ENCODE measurements at places on chromosomes 7 and 10.

- DNase-seq, result no peak
These were observed 46.8 kb downstream of the BAIAP2L1 start for GRCh38 chr7:98354052-98354451.

GRCh38 chr7:65955718-65956117 lies 26.3 kb downstream of the GUSB start:
- no peak for DNase-seq

GRCh38 chr7:38881947-38882684 lies 26.9 kb downstream of the VPS41 start:
- DNase-seq, result no peak

DNA sequence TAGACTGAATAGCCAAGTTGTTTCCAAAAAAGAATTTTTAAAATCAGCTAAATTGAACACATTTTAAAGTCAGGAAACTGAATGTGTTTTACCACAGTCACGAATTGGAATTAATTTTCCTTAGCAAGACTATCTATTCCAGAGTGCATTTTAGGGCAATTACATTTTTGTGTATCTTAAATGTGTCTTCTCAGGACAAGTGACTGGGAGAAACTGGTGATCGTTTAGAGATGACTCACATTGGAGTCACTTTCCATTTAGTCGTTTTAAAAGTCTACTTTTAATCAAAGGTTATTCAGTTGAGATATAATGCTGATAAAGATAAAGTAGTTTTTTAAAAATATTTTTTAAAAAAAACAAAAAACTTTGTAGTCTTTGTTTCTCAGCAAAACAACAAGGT lies 191.7 kb upstream of the SLC26A5 start:
- DNase-seq, result no peak

DNA sequence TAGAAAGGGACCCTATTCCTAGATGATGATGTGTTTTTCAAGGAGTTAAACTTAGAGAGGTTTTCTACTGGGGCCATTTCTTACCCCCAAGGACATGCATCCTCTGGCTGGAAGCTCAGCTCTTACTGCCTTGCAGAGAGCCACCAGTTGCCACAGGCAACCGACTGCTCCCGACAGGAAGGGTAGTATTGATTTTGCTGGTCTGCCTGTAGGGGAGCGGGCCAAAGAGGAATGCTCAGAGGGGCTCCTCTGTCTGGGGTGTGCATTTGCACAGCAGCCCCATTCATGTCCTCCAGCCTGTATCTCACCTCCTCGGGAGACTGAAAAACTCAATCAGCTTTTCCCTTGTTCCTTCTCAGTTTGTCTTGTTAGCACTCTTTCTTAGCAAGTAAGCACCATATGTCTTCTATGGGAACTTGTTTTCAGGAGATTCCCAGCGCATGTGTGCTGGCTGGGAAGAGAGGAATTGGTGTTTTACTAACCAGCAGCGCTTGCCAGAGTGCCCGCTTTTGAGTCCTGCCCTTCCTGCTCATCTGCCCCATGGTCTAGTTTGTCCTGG lies 739.0 kb upstream of the GALNT17 start:
- no peak for DNase-seq

- peak; percentile 37 for DNase-seq
These were observed 1.3 kb downstream of the ABCB1 start for GRCh38 chr7:87599336-87599735.

GRCh38 chr10:123614888-123615287 lies 51.3 kb upstream of the GPR26 start:
- DNase-seq, result peak; percentile 36

DNA sequence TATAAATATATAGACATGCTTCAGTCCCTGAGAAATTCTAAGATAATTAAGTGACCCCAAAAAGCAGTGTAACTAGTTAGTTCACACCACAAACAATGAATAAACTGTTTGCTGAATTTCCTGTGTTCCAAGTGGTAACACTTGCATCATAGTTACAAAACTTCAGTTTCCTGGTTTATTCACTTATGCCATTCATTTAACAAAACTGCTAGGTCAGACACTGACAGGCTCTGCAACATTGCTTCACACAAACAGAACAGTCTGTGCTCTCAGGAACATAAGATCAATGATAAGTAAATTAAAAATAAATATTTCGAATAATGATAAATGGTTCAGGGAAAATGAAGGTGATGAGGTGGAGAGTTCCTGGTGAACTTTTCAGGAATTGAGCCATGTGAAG lies 133.3 kb upstream of the NAMPT start:
- no peak for DNase-seq

DNA sequence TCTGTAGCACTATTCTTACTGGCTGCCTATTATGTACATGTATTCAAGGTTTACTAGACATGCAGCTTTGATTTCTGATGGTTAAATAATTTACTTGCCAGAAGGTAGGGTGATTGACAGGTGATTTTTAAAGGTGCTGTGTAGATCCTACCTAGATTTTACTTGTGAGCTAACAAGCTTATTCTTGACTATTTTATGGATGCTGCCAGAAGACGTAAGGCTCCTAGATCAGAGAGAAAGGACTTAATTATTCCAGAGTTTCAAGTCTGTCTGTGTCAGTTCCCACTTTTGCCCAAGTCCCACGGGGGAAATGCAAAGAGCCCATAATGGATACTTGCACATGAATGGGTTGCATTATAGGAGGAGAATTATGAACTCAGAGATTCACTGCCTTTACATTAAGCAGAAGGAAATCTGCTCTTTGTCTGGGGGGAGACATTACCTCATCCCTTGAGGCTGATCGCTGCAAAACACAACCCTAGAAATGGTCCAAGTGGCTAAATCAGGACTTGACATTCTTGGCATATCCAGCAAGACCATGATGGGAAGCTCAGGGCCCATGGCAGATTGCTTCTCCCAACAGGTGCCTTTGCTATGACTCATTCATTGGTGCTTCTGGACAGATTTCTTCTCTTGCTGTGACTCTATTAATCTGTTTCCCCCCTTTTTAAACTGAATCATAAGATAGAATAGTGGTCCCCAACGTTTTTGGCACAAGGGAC lies 32.1 kb downstream of the GPR158 start:
- no peak for DNase-seq

Data from activated T-cell treated with anti-CD3 and anti-CD28 coated beads, Interleukin-2, amount 50 U/mL, for 1 hour (primary cell).